NCI-H2171 treated with DMSO at 0.1 percent for 48 hours (cell line): ENCODE measurements at places on chromosomes 7 and 10.
A peak's percentile ranks its signal among the peaks of the same experiment; 100 is the strongest.

DNA sequence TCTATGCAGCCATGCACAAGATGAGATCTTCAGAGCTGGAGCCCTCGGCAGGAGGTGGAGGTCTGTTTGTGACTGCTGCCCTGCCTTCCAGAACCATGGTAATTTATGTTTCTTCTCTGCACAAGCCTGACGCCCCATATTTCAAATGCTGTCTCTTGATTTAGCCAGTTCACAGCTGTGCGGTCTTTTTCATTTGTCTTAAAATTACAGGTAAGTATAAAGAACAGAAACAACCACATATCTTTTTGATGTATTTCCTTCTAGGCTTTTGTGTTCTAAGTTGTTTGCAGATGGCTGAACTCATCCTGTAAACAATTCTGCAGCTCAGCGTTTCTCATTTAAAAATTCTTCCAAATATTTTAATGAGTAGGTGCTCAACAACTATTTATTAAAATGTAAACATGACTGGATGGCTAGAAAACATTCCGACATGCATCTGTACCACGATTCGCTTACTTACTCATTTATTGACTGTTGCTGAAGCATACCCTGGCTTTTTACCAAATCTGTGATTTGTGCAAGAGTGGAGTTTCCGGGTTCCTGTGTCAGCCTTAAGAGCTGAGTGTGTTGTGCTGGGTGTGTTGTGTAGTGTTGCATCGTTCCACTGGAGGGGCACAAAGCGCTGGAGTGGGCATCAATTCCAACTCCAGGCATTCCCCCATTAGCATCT is 58.9 kb downstream of the PIP4K2A start:
- DNase-seq: no peak

- DNase-seq: no peak
Observed at GRCh38 chr10:124995605-124996004, 53.7 kb downstream of the ZRANB1 start.

DNA sequence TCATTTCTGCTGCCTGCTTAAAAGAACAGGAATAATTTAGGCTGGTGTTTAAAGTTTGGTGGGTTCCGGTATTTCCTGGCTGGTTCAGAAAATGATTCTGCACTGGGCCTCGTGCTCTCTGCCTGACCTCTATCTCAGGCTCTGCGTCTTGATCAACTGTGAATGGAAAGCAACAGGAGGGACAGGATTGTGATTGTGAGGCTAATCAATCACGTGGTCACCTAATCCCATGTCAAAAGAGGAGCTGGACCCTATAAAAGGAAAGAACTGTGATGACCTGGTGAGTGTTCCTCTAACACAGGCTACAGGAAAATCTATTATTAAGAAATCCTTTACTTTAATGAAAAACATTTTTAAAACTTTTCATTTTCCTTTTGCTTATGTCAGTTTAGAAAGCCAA is at the start of gene DHX32:
Gene DHX32, minus strand, starts transcription at position 101 of the 400 bp plus-strand sequence. CDS start 468 bp downstream, outside the sequence.
- DNase-seq: no peak

GRCh38 chr10:105063796-105064195 is 422.7 kb downstream of the SORCS3 start:
- DNase-seq: peak; percentile 19

DNA sequence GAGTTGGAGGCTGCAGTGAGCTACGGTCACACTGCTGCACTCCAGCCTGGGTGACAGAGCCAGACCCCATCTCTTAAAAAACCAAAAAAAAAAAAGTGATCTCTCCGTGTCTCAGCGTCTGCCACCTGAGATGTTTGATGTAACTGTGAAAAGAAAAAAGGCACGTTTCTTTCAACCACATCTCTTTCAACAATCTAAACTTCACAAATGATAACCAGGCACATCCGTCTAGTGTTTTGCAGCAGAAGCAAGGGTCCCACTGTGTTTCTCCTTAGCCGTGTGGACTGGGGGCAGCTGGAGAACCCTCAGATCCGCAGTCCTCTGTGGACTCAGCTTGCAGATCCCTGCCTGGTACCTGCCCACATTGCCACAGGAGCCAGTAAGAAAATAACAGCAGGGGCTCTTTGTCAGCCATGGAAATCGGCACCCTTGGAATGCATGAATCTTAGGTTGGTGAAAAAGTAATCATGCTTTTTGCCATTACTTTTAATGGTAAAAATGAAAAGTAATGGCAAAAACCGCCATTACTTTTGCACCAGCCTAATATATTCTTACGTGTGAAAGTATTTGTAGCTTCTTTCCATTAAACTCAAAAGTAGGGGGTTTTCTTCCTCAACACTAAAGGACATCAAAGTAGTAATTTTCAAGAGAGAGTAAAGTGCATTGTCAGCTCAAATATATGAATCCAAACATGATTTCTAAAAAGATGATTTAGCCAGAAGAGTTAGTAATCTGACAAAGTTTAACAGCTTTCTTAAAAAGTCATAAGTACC is 276.5 kb downstream of the CCDC3 start:
- DNase-seq: no peak

GRCh38 chr10:122020226-122020625 is 31.3 kb downstream of the TACC2 start:
- DNase-seq: no peak

- no peak for DNase-seq
Observed at GRCh38 chr10:54470324-54470631, 330.8 kb downstream of the PCDH15 start.

- DNase-seq: no peak
Observed at GRCh38 chr10:49371967-49372366, 23.9 kb downstream of the DRGX start.

DNA sequence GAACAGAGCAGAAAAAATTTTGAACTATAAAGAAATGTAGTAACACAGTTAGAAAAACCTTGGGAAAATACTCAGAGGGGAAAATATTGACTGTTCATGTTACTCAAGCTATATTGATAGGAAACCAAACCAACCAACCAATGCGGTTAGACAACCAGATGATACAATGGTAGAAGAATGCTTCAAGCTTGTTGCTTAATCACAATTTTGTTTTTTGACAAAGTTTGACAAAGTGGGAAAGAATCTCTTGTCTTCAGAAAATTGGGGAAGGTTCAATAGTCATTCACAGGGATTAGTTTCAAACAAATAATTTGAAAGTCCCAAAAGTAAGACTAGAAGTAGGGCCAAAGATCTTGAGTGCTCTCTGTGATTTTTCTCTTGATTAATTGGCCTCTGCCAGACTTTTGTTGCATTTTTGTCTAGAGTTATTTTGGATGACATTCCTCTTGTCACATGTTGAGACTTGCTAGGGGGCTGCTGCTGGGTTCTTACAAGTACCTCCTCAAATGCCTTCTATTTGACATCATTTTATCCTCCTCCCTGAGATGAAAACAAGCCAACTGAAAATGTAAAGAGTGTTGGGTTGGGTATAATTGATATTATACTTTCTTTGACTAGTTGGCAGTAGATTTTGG is 233.1 kb upstream of the PHYHIPL start:
- DNase-seq: no peak

GRCh38 chr10:30502266-30503060 is 68.5 kb downstream of the MAP3K8 start:
- no peak for DNase-seq

- DNase-seq: no peak
Observed at GRCh38 chr7:82128546-82128945, 315.0 kb downstream of the CACNA2D1 start.

- DNase-seq: no peak
Observed at GRCh38 chr10:128483216-128483615, 357.0 kb upstream of the MKI67 start.

DNA sequence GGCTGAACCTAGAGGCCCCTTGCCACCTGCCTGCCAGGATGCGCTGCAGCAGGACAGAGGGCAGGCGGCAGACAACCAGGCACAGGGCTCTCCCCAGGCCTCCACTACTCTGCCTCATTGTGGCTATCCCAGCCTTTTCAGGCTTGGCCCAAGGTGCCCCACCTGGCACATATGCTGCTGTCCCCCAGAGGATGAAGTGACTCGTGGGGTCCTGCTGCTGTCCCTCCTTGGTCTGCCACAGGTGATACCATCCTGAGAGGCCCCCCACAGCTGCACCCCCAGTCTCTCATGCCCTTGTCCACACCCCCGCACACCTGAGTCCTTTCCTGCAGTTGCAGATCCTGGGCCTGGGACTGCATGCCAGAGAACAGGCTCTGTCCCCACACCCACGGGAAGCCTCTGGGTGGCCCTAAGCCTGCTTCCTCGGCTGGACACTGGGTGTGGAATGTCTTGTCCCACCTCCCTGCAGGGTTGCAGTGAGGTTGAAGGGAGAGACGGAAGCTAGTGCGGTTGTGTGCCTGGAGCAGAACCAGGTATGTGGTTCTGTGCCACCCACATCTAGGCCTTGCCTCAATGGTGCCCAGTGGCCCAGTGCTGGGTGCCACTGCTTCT is 55.3 kb downstream of the RASGEF1A start:
- no peak for DNase-seq

GRCh38 chr10:69318867-69319727 is 40.8 kb downstream of the HK1 start:
- DNase-seq: peak; percentile 20

DNA sequence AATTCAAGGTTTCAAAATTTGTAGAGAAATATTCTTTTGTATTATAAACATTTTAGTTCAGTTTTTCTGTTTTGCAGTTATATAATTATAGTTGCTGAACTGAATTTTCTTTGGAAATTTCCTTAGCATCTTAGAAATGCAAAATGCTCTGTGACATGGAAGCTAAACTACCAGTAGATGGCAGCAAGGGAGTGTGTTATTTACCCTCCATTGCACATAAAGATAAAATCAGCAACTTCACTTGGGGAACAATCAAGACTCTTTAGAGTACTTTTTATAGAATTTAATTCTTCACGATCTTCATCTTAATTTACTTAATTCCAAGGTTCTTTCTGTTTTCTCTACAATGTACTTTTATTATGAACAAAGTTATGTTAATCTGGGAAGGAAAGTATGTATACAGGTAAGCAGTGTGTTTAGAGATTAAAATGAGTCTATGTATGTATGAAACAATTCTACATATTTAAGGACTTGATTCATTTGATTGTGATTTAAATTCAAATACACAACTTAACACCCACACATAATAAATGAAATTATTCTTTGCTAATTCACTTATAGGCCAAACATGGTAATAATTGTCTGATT is 404.2 kb downstream of the THSD7A start:
- DNase-seq: peak; percentile 50
